NCI-H1694 (cell line): ENCODE measurements at places on chromosomes 2 and 18.

- DNase-seq, result no peak
Observed at GRCh38 chr18:48308027-48308635, 101.1 kb downstream of the ZBTB7C start.

DNA sequence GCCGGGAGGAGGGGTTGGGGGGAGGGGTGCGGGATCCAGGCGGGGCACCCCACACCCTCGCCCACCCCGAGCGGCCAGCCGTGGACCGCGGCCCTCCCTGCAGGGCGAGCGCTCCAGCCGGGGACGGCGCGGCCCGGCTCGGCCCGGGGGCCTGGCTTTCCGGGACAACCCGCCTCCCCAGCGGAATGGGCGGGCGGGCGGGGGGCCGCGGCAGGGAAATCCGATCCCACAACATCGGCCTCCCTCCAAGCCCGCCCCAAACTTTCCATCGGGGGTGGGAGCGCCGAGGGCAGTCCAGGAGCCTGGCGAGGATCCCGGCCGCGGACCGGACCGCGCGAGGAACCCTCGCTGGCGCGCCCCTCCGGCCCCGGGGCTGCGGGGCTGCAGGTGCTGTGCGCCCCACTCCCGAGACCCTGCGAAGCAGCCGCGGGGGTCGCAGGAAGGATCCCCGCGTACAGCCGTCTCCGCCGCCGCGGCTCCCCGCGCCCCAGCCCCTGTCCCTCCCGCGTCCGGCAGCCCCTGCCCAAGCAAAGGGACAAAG, 529 bp downstream of the SEMA4C start:
- DNase-seq, result no peak

- DNase-seq, result peak; percentile 8
Observed at GRCh38 chr18:2223849-2224248, 347.5 kb downstream of the METTL4 start.

GRCh38 chr2:17182399-17182798, 335.8 kb downstream of the RAD51AP2 start:
- DNase-seq, result no peak

DNA sequence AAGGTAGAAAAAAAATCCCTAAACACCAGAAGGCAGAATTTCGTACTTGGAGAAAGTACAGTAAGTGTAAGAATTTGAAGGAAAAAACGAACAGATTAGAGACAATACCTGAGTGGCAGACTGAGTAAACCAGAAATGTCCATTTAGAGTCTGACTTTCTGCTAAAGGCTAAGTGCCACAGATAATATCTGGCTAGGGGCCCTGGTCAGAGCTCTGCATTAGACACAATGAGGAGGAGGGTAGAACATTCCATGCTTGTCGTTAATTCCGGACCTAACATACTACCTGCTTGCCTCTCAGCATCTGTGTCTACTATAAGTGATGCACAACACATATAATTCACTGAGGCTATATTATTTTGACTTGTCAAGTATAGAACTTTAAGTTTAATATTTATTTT, 18.1 kb downstream of the SEPTIN10 start:
- no peak for DNase-seq

DNA sequence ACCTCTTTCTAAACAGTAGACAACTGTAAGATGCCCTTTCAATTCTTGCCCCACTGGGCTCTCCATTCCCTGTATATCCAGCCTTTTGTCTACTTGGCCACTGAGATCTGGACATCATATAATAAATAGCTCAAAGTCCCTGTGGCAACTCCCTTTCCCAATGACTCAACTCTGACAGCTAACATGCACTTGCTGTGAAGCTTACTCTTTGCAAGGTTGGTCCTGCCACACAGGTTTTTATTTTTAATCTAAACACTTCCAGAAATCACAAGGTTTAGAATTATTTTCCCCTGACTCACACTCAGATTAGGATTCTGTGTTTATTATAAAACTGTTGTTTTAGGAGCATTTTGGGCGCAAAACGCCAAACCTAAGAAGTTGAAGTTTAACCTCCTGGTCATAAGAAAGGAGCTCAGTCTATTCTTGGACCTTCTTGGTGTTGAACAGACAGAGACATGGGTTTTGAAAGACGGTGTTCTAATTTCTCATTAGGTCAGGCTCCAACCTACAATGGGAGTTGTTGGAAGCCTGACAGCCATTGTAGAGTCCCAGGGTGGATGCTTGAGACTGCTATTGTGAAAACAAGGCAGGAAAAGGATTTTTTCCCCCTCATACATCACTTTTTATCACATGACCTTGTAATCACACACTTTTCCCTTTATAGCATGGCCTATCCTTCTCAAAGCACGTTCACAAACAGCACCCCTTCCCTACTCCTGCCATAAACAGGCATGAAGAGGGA, 124.7 kb upstream of the SERPINE2 start:
- no peak for DNase-seq

DNA sequence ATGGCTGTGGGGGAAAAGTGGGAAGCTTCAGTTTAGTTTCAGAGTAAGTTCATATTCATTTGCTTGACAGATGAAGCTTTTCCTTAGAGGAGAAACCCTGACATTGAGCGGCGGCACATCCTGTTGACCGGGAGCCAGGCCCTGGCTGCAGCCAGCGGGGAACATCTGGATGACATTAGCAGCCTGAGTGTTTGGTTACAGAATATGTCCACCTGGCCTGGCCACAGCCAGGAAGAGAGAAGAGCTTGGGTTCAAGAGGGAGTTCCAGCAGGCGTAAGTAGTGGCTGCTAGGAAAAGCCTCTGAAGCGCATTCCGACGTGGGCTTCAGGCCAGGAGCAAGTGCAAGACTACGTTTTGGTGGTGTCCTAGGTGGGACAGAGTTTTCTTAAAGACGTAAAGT, 144.9 kb upstream of the MYCN start:
- DNase-seq, result no peak

- DNase-seq, result no peak
Observed at GRCh38 chr18:63262369-63263335, 56.9 kb downstream of the BCL2 start.

- no peak for DNase-seq
Observed at GRCh38 chr2:126645211-126645618, 10.7 kb upstream of the GYPC start.

- no peak for DNase-seq
Observed at GRCh38 chr2:213696442-213696841, 412.2 kb downstream of the SPAG16 start.

GRCh38 chr2:214358506-214358905, 52.3 kb upstream of the VWC2L start:
- no peak for DNase-seq
